ENCODE measurements at places on chromosomes 13 and 19. TPM values are rescaled to one million over a fixed set of nuclear protein-coding genes. Genes with fewer than 3 reads are reported as not detected.
A peak's percentile ranks its signal among the peaks of the same experiment; 100 is the strongest.

The CGB5 gene
- total RNA-seq: not detected

DNA sequence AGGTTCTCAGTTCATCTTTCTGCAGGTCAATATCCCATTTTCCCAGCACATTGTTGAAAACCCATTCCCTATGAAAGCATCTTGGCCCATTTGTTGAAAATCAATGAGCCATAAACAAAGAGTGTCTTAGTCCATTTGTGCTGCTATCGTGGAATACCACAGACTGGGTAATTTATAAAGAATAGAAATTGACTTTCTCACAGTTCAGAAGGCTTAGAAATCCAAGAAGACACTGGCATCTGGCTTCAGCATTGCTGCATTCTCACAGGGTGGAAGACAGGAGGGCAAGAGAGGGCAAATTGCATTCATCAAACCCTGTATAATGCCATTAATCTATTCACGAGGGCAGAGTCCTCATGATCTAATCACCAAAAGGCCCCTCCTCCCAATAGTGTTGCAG, 34.1 kb downstream of the ZNF823 start:
- no peaks in the 10 kb centered on the region for H3K27me3 ChIP-seq
- H3K27ac ChIP-seq: no peak overlapping the region

DNA sequence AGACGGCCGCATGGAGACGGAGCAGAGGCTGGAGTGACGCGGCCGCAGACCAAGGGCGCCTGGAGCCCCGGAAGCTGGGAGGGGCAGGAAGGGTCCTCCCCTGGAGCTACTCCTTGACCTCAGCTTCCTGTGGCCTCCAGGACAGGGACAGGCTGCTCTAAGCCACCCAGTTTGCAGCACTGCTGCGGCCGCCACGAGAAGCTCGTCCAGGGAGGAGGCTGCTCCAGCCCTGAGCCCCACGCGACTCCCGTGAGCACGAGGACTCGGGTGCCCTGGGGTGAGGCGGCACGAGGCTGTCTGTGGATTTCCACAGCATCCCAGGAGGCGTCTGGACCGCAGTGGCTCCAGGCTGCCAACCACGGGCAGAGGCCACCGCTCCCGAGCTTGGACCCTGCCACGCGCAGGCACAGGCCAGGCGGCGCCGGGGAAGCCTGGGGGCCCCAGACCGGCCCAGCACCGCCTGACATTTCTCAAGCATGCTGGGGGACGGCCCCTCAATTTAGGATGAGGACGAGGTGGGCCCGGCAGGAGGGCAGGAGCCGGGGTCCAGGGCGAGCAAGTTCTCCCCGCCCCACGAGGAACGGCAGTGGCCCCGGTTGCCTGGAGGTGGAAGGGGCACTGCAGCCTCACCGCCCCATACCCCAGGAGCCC, 10.7 kb downstream of the SBNO2 start:
- no peaks in the 10 kb centered on the region for H3K4me1 ChIP-seq
- H3K4me3 ChIP-seq: no peak overlapping the region
- no peak overlapping the region for H3K27ac ChIP-seq
- H3K27me3 ChIP-seq: no peaks in the 10 kb centered on the region
- H3K36me3 ChIP-seq: peaks cover 24% of the 10 kb centered on the region

GRCh38 chr13:43107780-43108179, 84.4 kb downstream of the DNAJC15 start:
- no peak for DNase-seq
- H3K4me1 ChIP-seq: no peaks in the 10 kb centered on the region
- no peaks in the 10 kb centered on the region for H3K27me3 ChIP-seq
- no peak overlapping the region for H3K4me3 ChIP-seq

- peaks cover 15% of the 10 kb centered on the region for H3K4me1 ChIP-seq
- peak overlapping the region; percentile 66 for H3K27ac ChIP-seq
- H3K36me3 ChIP-seq: no peaks in the 10 kb centered on the region
- H3K27me3 ChIP-seq: no peaks in the 10 kb centered on the region
- H3K4me3 ChIP-seq: peak overlapping the region; percentile 78
Measured at GRCh38 chr13:112690283-112690929, 568 bp downstream of the ATP11A start.

DNA sequence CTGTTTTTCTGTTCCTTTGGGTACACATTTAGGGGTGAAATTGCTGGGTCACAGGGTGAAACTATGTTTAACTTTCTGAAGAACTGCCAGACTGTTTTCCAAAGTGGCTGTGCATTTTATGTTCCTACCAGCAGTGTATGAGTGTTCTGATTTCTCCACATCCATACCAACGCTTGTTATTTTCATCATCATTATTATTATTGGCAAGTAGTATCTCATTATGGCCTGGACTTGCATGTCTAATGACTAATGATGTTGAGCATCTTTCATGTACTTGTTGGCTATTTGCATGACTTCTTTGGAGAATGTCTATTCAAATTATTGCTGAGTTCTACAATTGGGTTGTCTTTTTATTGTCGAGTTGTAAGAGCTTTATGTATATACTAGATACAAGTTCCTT, 321.8 kb upstream of the HTR2A start:
- no peaks in the 10 kb centered on the region for H3K4me1 ChIP-seq
- no peak overlapping the region for H3K27ac ChIP-seq
- no peak for DNase-seq
- H3K4me3 ChIP-seq: no peak overlapping the region
- no peaks in the 10 kb centered on the region for H3K27me3 ChIP-seq

- H3K36me3 ChIP-seq: no peaks in the 10 kb centered on the region
- no peaks in the 10 kb centered on the region for H3K4me1 ChIP-seq
- no peak overlapping the region for H3K27ac ChIP-seq
- no peak overlapping the region for H3K4me3 ChIP-seq
- no peak for DNase-seq
Measured at GRCh38 chr13:78183732-78184131, 265.1 kb upstream of the EDNRB start.

- no peak for DNase-seq
- peak overlapping the region; percentile 29 for H3K4me3 ChIP-seq
- peaks cover 11% of the 10 kb centered on the region for H3K4me1 ChIP-seq
- H3K27me3 ChIP-seq: no peaks in the 10 kb centered on the region
- no peaks in the 10 kb centered on the region for H3K36me3 ChIP-seq
Measured at GRCh38 chr13:33678906-33679657, 138.9 kb upstream of the RFC3 start.

DNA sequence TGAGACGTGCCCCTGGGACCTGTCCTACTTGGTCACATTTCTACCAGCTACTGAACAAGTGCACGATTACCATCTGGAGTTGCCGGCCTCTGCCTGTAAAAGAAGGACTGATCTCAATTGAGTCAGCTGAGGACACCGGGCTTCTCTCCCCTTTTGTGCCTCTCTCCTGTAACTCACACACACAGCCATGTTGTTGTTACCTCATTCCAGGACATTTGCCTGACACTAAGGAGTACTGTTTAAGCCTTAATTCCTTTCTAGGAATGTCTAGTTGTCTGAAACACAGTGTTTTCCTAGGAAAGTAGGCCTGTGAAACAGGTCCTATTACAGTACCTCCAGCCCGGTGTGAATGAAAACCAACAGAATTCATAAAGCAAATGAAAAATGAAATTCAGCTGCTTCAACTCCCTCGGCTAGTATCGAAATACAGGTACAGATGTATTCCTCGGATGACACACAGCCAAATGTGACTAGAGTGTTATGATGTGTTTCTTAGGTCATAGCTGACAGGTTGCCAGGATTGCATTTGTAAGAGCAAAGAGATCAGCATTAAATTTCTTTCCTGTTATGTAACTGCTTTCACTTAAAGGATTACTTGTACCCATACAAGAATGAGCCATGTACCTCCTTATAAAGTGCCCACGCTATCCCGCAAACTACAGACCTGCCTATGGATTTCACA, 152.0 kb upstream of the IRS2 start:
- no peaks in the 10 kb centered on the region for H3K36me3 ChIP-seq
- no peak overlapping the region for H3K4me3 ChIP-seq
- no peaks in the 10 kb centered on the region for H3K27me3 ChIP-seq
- H3K4me1 ChIP-seq: no peaks in the 10 kb centered on the region

DNA sequence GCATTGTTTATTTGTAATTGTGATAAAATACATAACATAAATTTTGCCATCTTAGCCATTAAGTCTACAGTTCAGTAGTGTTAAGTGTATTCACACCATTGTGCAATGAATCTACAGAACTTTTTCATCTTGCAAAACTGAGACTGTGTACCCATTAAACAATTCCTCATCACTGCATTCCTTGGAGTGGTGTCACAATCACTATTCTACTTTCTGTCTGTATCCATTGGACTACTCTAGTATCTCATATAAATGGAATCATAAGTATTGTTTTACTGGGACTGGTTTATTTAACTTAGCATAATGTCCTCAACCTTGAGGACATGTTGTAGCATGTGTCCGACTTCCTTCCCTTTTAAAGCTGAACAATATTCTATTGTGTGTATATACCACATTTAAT, 36.8 kb downstream of the UFM1 start:
- H3K4me3 ChIP-seq: no peak overlapping the region
- DNase-seq: no peak
- H3K27ac ChIP-seq: no peak overlapping the region
- no peaks in the 10 kb centered on the region for H3K36me3 ChIP-seq

GRCh38 chr13:46170687-46171086, 11.3 kb downstream of the LCP1 start:
- peaks cover 96% of the 10 kb centered on the region for H3K4me1 ChIP-seq
- H3K4me3 ChIP-seq: peak overlapping the region; percentile 50
- peak overlapping the region; percentile 82 for H3K27ac ChIP-seq

GRCh38 chr19:49473868-49474541, at the start of gene FLT3LG:
Gene FLT3LG, plus strand, starts transcription at chr19:49474215. Its CDS starts 425 bp downstream, at chr19:49474640.
- DNase-seq: peak; percentile 97
- H3K4me3 ChIP-seq: peak within 1 kb of the TSS; percentile 87
- no peaks in the 10 kb centered on the region for H3K27me3 ChIP-seq
- peak within 1 kb of the TSS; percentile 99 for H3K27ac ChIP-seq
- peaks cover 50% of the 10 kb centered on the region for H3K4me1 ChIP-seq

DNA sequence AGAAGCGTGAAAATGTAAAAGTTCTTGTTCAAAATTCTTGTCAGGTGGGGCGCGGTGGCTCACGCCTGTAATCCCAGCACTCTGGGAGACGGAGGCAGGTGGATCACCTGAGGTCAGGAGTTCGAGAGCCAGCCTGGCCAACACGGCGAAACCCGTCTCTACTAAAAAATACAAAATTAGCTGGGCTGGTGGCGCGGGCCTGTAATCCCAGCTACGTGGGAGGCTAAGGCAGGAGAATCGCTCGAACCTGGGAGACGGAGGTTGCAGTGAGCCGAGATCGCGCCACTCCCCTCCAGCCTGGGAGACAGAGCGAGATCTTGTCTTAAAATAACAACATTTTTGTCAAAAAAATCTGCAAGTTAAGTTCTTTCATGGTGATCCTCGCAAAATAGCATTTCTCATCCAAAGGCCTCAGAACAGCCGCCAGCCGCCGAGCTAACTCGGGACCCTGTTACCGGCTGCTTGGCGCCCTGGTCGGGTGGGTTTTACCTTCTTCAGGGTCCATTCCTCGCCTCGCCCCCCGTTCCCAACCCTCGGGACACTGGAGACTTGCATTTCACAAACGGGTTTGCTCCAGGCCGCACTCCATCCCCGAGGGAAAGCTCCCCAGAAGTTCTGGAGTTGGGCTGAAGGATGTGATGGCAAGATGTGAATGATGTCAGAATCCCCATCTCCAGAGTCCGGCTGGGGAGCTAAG, 1.6 kb downstream of the LATS2 start:
- H3K4me1 ChIP-seq: no peaks in the 10 kb centered on the region
- no peaks in the 10 kb centered on the region for H3K36me3 ChIP-seq
- no peak overlapping the region for H3K4me3 ChIP-seq
- no peak for DNase-seq
- no peak overlapping the region for H3K27ac ChIP-seq
- H3K27me3 ChIP-seq: no peaks in the 10 kb centered on the region

GRCh38 chr13:107836685-107837084, 378.7 kb downstream of the LIG4 start:
- no peaks in the 10 kb centered on the region for H3K36me3 ChIP-seq
- no peak overlapping the region for H3K4me3 ChIP-seq

DNA sequence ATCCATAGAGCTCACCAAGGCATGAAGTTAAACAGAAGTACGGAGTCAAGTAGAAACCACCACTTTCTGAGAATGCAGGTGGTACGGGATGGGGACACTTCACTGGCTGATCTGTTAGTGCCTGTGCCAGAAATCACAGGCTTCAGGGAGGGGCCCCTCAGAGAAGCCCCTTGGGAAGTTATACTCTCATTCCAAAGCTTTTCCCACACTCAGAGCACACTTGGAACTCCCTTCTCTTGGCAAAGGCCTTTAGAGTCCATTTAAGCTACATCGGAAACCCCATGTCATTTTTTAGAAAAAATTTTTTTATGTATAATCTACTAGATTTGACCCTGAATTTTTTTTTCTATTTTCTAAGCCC, 80.7 kb upstream of the WASF3 start:
- no peak overlapping the region for H3K4me3 ChIP-seq
- no peak for DNase-seq
- peaks cover 5% of the 10 kb centered on the region for H3K4me1 ChIP-seq
- no peaks in the 10 kb centered on the region for H3K27me3 ChIP-seq
- no peaks in the 10 kb centered on the region for H3K36me3 ChIP-seq

GRCh38 chr19:56347163-56347778, 32.6 kb upstream of the ZSCAN5A start:
- no peaks in the 10 kb centered on the region for H3K4me1 ChIP-seq
- H3K27ac ChIP-seq: no peak overlapping the region
- no peak for DNase-seq
- H3K27me3 ChIP-seq: no peaks in the 10 kb centered on the region

The MEDAG gene
- total RNA-seq: not detected

The FGF22 gene
- total RNA-seq: 1.8 TPM

GRCh38 chr19:4553775-4554174, 5.7 kb downstream of the SEMA6B start:
- DNase-seq: no peak
- H3K27ac ChIP-seq: no peak overlapping the region
- no peaks in the 10 kb centered on the region for H3K4me1 ChIP-seq
- H3K4me3 ChIP-seq: no peak overlapping the region
- H3K36me3 ChIP-seq: no peaks in the 10 kb centered on the region
- H3K27me3 ChIP-seq: no peaks in the 10 kb centered on the region

DNA sequence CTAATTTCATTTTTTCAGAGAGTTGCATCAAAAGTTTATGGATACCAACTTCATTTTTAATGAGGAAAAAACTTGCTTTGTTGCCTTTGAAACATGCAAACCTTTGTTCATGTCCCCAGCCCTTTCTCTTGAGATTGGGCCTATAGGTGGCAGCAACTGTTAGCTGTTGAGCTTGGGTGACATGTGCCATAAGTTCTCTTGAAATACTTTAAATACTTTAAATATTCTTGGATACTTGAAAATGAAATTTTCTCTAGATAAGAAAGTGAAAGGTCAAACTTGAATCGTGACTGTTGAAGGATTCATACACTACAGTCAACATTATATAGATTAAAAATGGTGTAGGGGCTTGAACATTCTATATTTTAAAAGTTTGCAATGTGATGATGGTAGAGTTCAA, 294.9 kb downstream of the NDFIP2 start:
- no peak for DNase-seq
- no peaks in the 10 kb centered on the region for H3K27me3 ChIP-seq
- no peak overlapping the region for H3K4me3 ChIP-seq
- H3K36me3 ChIP-seq: no peaks in the 10 kb centered on the region
- no peak overlapping the region for H3K27ac ChIP-seq

GRCh38 chr19:46481223-46481848, 10.0 kb upstream of the PNMA8A start:
- no peaks in the 10 kb centered on the region for H3K27me3 ChIP-seq
- no peaks in the 10 kb centered on the region for H3K4me1 ChIP-seq
- H3K4me3 ChIP-seq: no peak overlapping the region
- no peak overlapping the region for H3K27ac ChIP-seq
- no peak for DNase-seq
- H3K36me3 ChIP-seq: no peaks in the 10 kb centered on the region

All from naive thymus-derived CD4-positive, alpha-beta T cell (primary cell).